ENCODE measurements at places on chromosomes 16 and 17.

DNA sequence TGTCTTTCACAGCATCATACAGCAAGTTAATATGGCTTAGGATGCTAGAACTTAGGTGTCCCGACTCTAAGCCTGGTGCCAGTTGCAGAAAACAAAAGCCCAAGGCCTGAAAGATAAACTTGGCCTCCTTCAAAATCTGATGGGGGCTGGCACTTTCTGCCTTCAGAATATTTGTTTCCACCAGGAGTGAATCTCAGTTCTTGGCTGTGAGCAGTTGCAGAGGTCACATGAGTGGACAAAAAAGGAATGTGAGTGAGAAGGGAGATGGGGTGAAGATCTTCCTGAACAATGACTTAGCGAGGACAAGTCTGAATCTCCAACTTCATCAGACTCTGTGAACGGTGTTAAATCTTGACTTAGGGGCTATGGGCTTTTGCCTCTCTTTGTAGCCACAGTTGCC, 46.6 kb downstream of the HOXB1 start:
- no peak for DNase-seq

GRCh38 chr16:79328402-79329165, 272.0 kb downstream of the MAF start:
- no peak for DNase-seq

- DNase-seq, result no peak
Observed at GRCh38 chr17:82873521-82873920, 33.7 kb upstream of the ZNF750 start.

DNA sequence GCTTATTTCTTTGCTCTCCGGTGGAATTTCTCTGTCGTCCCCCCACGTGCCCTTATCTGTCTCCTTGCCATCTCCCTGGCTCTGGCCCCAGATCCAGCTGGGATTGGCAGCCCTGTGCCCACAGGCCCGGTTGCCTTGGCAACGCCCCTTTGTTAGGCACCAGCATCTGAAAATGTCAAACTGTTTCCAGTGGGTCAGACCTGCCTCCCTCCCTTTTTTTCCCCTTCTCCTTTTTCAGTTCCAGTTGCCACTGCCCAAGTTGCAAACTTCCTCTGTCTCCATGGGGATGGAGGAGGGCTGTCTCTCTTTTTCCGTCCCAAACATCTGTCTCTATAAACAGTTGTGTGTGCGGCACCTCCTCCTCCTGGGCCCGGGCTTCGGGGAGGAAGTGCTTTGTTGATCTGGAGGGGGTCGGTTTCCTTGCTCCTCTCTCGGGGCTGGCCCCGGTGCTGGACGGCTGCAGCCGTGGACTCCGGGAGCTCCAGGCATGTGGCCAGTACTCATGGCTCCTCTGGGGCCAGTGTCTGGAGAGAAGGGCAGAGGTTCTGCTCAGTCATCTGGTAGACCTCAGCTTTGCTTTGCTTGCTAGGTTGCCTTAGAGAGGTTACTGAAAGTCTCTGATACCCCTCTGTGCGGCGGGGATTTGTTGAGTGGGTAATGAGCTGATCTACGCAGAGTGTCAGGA, 35.3 kb downstream of the SOCS3 start:
- DNase-seq, result no peak

GRCh38 chr17:69402052-69402451, 12.4 kb upstream of the MAP2K6 start:
- DNase-seq, result no peak

- no peak for DNase-seq
Observed at GRCh38 chr16:48386559-48387312, 1.5 kb upstream of the SIAH1 start.

- peak; percentile 78 for DNase-seq
Observed at GRCh38 chr16:28291651-28292626, at the start of gene SBK1. SBK1 (plus strand) TSS chr16:28292525; CDS start chr16:28317392, 24,867 bp downstream.

GRCh38 chr16:7964744-7965143, 625.6 kb downstream of the TMEM114 start:
- no peak for DNase-seq

- no peak for DNase-seq
Observed at GRCh38 chr17:6603744-6604325, 36.7 kb downstream of the KIAA0753 start.

- DNase-seq, result no peak
Observed at GRCh38 chr17:64411999-64412771, 21.5 kb upstream of the PECAM1 start.

- peak; percentile 59 for DNase-seq
Observed at GRCh38 chr16:11224096-11224893, 31.7 kb downstream of the SOCS1 start.

DNA sequence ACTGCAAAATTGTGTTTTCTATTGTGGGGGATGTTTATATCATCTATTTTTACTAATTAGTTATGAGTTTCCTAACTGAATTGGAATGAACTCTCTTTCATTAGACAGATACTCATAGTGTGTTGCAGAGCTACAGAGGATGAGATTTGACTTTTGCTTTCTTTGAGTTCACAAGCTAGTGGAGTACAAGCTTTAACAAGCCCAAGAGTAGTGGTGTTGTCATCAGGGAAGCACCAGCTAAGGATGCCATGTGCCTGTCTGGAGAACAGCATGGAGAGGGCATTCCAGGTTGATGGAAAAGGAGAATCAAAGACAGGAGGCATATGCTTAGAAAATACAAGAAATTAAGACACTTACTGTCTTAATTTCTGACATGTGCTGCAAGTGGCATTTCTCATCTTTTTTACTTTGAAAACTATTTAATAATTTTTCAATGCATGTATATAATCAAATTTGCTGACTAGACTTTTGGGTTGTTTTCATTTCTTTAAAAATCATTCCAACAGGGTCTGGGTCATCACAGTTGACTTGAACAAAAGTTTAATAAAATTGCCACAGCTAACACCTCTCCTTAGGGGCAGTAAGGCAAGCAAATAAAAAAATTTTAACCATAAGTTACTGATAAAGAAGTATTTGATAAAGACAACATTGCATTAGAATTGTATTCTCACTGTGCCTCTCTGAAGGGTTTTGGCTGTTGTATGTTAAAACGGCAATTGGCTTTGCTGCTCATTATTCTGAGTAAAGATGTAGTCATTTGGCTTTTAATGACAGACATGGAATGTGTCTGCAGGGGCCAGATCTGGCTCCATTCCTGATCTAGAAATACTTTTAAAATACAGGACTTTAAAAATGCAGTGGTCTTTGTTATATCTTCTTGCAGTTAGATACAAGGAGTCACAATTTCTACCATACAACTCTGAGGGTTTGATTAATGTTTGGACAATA, 323.7 kb upstream of the CDH11 start:
- no peak for DNase-seq

GRCh38 chr17:73474370-73474988, 162.7 kb upstream of the CDC42EP4 start:
- DNase-seq, result no peak

DNA sequence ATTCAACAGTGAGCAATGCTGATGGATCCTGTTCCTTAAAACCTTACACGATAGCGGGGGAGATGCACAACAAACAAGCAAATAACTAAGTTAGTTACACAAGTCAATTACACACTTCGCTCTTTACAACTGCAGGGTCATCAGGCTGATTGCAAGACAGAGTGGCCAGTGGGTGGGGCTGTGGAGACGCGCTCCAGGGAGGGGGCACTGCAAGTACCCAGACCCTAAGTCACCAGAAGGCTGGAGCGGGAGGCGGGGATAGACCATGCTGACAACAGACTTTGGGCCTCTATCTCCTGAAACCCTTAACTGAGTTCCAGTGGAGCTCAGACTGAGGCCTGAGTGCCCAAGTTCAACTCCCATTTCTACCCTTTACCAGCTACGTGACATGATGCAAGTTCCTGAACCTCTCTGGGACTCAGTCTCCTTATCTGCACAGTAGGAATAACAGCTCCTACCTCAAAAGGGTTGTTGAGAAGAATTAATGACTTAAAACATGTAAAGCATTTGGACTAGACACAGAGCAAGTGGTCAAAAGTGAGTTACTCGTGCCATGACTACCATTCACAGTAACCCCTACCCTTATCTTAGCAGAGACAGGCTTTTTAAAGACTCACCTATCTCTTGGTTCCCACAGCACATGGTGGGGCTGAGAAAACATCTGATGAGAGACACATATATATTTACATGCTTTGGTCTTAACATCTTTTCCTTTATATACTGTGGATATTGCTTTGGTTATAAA, 10.4 kb downstream of the CPPED1 start:
- DNase-seq, result no peak

- DNase-seq, result no peak
Observed at GRCh38 chr17:65228734-65229620, 91.8 kb downstream of the RGS9 start.

DNA sequence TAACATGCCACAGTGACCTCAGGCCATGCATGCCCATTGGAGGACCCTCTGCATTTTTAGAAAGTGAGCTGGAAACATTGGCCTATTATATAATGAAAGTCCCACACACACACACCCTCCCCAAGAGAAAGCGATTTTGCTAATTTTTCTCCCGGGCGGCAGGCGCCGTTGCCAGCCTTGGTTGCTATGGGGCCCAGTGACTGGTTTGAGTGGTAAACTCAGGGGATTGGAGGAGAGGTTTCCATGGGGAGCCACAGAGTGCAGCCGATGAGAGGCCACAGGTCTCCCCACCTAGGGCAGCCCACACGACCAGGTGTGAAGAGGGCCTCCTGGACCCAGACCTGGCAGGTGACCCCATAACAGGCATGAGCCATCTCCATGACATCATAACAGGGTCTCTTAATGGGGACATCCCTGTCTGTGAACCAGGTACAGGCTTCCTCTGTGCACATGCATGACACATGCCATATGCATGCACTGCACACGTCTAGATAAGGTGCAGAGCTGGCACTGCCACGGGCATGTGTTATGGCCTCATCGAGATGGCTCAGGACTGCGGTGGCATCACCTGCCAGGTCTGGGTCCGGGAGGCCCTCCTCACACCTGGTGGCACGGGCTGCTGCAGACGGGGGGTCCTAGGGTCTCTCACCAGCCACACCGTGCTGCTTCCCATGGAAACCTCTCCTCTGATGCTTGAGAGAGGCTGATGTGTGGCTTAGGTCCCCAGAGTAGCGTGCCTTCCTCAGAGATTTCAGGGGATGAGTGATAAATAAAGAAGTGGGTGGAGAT, 144.1 kb downstream of the RBFOX3 start:
- DNase-seq, result no peak

- no peak for DNase-seq
Observed at GRCh38 chr17:80812362-80813088, 179.1 kb upstream of the CHMP6 start.

GRCh38 chr17:50218771-50219315, 17.4 kb upstream of the COL1A1 start:
- no peak for DNase-seq

- no peak for DNase-seq
Observed at GRCh38 chr17:47708864-47709541, 15.0 kb downstream of the TBKBP1 start.

GRCh38 chr16:13153696-13154095, 252.3 kb downstream of the SHISA9 start:
- no peak for DNase-seq

GRCh38 chr16:939941-940340, 30.8 kb downstream of the LMF1 start:
- DNase-seq, result no peak

GRCh38 chr16:57643147-57643874, 14.9 kb downstream of the ADGRG1 start:
- DNase-seq, result no peak

DNA sequence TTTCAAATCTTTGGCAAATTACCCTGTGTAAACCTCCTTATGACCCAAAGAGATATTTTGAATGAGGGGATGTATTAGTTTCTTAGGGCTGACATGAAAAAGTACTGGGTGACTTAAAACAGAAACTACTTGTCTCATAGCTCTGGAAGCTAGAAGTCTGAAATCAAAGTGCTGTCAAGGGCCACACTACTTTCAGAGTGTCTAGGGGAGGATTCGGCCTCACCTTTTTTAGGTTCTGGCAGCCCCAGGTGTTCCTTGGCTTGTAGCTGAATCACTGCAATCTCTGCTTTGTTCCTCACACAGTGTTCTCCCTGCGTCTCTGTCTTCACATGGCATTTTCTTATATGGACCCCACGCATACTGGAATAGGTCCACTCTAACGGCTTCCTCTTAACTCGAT, 322.2 kb downstream of the CDH13 start:
- DNase-seq, result no peak

GRCh38 chr16:10812312-10813098, 6.1 kb downstream of the TVP23A start:
- no peak for DNase-seq

GRCh38 chr16:68921637-68922036, 78.3 kb downstream of the TANGO6 start:
- no peak for DNase-seq
